ENCODE measurements at places on chromosomes 3 and 15.

GRCh38 chr3:3082234-3082924 is 27.8 kb downstream of the IL5RA start:
- no peak for DNase-seq

- no peak for DNase-seq
These were observed 98.8 kb upstream of the GAP43 start for GRCh38 chr3:115524549-115524948.

DNA sequence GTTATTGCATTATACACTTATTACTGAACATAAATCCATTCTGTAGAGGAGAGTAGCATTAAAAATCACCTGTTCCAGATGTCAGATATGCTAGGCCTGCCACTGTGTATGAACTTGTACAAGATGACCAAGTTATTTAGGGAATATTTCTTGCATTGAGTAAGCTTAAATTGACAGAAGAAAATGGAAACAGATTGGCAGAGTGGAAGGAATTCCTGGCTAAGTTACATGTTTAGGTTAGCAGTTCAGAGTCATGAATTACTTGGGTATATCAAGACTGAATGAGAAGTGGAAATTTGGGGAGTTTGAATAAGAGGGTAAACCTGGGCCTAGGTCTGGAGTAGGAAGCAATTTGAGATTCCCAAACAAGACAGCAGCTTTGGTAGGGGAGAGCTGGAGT is 44.6 kb downstream of the ARHGAP31 start:
- no peak for DNase-seq

DNA sequence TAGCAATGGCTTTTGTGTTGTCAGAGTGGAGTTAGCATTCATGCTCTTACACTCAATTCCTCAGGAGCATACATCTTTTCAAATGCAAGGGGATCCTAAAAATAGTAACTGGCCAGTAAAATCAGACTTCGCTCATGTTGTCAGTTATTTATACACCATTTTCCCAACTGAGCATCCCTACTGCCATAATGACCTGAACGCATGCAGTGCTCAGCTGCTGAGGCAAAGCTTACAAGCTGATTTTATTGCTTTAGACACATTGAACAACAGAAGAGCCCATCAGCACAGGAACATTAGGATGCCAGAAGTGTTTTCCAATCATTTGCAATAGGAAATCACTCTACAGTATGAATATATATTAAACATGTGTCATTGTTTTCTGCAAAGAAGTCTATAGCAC is 689.7 kb upstream of the BCHE start:
- no peak for DNase-seq

- DNase-seq: no peak
These were observed 112.1 kb downstream of the SLCO3A1 start for GRCh38 chr15:91965501-91966193.

- DNase-seq: no peak
These were observed 20.6 kb downstream of the COL8A1 start for GRCh38 chr3:99659032-99659431.
